ENCODE measurements at places on chromosomes 4 and X.

DNA sequence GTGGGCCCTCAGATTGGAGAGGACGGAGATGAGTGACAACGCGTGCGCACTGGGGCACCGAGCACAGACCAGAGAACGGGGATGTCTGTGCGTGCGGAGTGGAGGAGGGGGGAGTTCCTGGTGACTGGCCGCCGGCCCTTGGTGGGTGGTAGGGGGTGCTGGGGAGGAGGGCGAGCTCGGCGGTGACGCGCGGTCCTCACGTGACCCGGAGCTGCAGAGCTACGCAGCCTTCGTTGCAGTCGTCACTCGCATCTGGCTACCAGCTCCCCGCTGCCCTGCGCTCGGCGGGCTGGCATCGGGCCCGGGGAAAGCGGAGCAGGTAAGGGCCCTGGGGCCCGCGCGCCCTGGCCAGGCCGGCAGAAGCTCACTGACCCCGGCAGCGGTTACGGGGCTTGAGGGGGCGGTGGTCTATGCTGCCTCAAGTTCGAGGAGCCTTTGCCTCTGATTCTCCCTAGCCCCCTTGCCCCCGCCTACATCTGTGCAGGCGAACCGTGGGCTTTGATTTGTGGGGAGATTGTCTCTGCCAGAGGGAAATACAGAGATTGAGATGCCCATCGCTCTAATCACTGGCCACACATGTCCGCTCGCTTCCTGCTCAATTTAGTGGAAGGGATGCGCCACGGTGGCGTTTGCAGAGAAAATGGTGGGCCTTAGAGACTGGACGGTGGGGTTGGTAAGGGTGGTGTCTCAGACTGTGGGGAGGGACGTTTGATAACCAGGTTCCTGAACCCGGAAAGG is at the start of gene ARMCX4:
TSS of gene ARMCX4 (plus strand) at position 245 of the 738 bp plus-strand sequence. CDS start 3,134 bp downstream, outside the sequence.
- DNase-seq: peak; percentile 38

GRCh38 chr4:152255437-152255836 is 280.5 kb downstream of the FBXW7 start:
- peak; percentile 40 for DNase-seq

DNA sequence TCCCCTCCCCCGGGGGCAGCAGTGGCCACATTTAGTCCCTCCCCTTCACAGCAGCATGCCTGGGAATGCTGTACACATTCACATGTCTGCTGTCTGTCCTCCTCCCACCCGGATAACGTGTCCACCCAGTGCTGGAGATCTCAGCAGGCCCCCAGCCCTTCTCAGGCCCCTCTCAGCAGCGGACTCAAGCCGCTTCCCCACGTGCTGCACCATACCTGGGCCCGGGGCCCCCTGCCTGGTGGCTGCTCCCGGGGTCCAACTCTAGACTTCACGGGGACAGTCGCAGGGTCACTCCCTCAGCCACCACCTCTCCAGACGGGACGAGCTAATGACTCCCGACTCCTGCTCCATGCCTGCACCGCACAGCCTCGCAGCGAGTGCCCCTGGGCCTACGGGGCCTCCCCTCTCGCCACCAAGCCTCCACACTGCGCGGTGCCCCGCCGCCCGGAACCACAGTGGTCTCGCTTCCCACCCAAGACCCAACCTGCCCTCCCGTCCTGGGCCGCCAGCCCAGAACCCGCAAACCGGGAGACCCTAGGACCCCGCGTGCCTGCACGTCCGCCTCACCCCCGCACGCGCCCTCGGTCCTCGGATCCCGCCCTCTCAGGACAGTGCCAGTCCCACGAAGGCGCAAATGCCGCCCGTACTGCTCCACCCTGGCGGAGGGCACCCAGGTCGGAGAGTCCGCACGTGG is 1.3 kb upstream of the PCGF3 start:
- no peak for DNase-seq

DNA sequence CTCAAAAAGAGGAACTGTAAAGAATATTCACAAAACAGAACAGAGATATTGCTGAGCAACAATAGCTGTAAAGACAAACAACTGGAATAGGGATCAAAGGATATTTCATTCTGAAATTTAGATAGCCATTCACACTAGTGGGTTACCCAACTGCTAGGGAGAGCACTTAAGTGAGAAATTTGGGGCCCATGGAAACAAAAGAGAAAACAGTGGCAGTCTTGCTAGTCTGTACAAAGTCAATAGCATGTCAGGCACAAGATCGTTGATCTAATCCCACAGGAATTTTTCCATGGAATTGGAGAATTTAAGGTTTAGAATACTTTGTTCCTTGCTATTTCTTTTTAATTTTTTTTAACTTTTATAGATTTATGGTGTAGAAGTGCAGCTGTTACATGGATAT is 467.0 kb downstream of the PCDH18 start:
- DNase-seq: no peak

DNA sequence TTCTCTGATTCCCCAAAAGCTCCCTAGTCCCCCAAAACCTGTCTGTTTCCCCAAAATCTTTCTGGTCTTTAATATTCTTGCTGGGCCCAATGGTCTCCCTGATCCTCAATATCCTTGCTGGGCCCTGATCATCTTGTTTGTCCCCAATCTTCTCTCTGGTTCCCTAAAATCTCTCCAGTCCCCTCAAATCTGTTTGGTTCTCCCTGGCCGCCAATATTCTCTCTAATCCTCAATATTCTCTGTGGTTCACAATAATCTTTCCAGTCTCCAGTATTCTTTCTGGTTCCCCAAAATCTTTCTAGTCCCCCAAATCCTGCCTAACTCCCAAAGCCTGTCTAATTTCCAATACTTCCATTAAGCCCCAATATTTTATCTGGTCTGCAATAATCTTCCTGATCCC is 18.5 kb downstream of the P2RY8 start:
- DNase-seq: no peak

DNA sequence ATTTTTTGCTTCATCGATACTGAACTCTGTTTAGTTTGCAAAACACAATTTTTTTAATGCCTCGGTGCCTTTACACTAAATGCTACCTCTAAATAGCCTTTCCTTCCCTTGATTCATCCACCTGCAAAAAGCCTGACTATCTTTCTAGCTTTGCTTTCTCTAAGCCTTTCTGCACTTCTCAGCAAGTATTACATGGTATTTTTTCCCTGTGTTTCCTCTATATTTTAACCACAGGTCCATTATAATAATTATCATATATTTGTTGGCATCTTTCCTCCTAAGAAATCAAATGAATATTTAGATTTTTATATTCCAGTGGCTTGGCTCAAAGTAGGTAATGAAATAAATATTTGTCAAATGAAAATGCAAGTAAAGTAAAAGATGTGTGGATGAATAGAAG is 196.2 kb downstream of the ARHGAP24 start:
- no peak for DNase-seq

- DNase-seq: no peak
Measured at GRCh38 chr4:129950217-129950616, 854.3 kb downstream of the C4orf33 start.

DNA sequence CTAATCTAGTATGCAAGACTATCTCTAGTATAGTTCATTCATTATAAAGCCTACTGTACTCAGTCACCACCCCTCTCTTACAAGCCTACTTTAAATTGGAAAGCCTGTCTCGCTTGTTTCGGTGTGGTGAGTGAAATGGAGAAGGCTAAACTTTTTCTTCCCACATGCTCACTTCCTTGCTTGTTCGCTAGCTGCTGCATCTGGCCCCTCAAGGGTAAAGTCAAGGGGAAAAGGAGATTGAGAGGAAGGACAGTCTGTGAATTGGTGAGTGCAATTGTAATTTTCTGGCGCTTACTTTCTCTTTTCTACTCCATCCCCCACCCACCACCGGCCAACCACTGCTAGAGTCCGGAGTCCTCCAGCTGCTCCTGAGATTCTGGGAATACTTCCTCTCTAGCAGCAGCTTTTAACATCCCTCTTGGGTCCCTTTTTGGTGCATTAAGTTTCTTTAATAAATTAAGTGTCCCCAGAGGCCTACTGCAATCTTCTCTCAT is 12.1 kb upstream of the ARAP2 start:
- DNase-seq: no peak

DNA sequence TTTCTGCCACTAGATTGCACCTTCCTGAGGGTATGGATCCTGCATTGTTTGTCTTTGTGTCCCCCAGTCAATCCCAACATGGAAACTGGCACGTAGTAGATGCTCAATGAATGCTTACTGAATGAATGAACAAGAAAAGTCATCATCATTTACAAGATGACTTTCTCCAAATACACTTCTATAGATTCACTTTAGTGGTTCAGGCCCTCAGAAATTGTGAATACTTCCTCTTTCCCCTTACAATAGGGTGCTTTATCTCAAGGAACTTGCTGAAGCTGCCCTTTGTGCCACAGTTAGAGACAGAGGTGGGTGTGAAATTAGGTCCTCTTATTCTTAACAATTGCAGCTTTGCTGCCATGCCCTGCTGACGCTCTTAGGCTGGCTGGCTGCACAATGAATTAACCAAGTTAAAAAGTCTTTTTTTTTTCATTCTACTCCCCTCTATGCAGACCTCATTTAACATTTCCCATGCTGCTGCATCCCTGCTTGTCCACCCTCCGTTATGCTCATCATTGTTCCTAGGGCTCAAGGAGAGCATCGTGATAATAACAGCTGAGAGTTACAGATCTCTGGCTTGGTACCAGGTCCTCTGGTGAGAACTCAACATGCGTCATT is 108.0 kb upstream of the ZNF518B start:
- no peak for DNase-seq

DNA sequence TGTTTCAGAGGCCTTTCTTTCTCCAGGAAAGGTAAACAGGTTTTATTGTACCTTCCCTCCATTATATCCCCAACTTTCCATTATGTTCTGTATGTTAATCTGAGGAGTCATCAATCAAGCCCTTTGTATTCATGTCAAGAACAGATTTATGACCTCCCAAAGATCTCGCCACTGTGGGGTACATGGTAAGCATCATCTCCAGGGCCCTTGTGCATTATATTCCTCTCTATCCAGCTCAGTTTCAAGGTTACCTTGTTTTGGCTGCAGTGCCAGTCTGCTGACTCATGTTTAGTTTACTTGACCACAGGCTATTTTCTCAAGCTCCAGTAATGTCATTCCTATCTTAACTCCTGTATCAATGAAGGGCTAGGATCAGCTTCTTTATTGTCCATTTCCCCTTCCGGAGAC is 125.1 kb upstream of the FRMPD4 start:
- DNase-seq: no peak

GRCh38 chr4:74884266-74884665 is 48.6 kb upstream of the PARM1 start:
- DNase-seq: no peak

DNA sequence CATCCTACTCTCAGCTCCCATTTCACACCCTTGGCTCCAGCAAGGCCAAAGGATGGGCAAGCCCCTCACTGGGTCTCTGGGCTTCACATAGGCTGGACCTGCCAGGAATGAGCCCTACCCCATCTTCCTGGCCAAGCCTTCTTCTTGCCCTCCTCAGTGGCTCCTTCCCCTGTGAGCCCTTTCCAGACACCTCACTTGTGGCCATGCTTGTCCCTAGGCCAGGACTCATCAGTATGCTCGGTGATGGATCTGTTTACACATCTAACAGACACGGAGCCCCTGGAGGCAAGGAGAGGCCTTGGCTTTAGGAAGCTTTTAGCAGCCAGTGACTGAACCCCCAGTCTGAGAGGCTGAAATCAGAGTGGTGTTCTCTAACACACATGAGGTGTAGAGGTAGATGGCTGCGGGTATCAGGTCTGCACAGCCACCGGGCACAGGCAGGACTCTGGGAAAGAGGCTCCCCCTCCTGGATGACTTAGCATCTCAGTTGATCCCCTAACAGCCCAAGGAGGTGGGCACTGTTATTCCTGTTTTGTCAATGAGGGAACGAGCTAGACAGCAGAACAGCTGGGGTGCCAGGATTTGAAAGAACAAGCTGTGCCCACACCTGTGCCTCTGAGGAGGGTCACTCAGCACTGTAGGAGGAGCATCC is 44.8 kb downstream of the PPP2R2C start:
- no peak for DNase-seq

- no peak for DNase-seq
Measured at GRCh38 chr4:145058256-145058655, 39.7 kb downstream of the ANAPC10 start.

DNA sequence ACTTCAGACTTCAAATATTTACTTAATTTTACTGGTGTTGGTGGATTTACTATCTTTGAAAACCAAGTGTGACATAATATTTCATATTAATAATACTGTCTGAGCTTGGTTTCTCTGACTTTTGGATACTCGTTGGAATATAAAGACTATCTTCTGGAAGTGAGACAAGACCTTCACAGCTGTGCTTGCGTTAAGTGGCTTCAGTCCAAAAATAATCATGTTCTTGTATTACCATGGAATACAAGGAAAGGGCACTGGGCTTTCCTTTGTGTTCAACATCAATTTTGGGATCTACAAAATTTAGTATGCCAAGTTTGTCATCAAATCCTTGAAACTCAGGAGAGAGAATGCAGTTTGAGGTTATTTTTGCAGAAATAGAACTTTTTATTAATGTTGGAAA is 712.4 kb upstream of the LCORL start:
- DNase-seq: no peak

DNA sequence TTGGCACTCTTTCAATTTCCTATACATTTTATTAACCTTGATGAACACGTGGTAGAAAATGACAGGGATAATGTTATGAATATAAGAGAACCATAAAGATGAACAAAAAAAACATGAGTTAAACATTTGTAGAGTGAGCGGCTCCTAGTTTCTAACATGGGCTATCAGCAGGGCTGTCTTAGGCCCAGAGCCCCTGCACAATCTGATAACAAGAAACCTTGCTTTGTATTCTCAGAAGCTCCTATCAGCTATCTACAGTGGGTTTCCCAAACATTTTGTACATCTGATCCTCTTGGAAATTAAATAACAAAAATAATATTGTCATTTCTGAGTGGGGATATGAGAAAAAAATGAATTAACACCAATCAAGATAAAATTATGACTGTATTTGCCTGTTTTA is 10.6 kb upstream of the RBPJ start:
- DNase-seq: no peak

GRCh38 chr4:159272273-159273140 is 169.6 kb downstream of the RAPGEF2 start:
- no peak for DNase-seq

- no peak for DNase-seq
Measured at GRCh38 chr4:112060212-112060611, 85.0 kb upstream of the FAM241A start.

DNA sequence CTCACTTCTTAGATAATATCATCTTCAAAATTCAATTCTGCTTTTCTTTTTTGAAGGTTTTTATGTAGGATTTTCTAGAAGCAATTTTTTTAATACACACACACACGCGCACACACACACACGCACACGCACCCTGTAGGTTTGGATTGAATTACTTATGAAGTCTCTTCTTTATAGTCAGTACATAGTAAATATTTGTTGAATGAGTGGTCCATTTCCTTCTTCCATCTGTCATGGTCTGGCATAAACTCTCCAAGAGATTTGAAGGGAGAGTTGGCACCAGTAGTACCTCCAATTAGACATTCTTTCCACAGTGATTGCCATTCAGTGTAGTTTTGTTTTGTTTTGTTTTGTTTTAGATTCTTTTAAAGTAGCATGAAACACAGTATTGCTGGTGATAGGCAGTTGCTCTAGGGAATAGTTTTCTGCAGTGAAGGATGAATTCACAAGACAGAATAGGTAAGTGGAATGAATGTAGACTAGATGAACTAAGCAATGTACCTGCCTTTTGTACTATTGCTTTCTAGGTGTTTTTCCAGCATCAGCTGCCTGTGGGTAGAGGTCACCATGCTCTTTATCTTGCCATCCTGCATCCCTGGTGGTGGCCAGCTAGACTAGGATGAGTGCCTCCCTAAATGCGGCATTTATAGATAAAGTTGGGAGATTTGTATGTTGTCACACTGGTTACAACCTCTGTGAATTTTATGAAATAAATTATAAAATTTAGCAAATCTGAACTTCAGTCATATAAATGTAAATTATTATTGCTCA is 20.5 kb downstream of the PDLIM5 start:
- no peak for DNase-seq

- DNase-seq: peak; percentile 55
Measured at GRCh38 chr4:6546681-6547447, 28.1 kb upstream of the MAN2B2 start.

- DNase-seq: no peak
Measured at GRCh38 chr4:89724716-89725115, 112.2 kb downstream of the SNCA start.
